ENCODE measurements at places on chromosomes 3 and 15. TPM values are rescaled to one million over a fixed set of nuclear protein-coding genes. Genes with fewer than 3 reads are reported as not detected.

DNA sequence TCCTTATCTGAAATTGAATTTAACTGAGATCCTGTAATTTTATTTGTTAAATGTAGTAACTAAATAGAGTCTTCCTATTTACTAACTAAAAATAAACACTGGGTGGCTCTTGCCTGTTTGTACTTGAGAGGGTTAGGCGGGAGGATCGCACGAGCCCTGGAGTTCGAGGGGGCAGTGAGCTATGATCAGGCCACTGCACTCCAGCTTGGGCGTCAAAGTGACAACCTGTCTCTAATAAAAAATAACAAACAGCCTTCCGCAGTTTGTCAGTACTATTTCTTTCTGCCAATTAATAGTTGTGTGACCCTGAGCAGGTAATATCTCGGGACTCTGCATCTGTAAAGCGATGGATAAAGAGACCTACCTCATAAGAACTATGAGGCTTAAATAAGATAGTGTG is 768 bp upstream of the PDE12 start:
- peak overlapping the region; percentile 99 for H3K27ac ChIP-seq
- no peak for DNase-seq
- no peaks in the 10 kb centered on the region for H3K27me3 ChIP-seq
- H3K4me3 ChIP-seq, result peak overlapping the region; percentile 75
- H3K4me1 ChIP-seq, result peaks cover 5% of the 10 kb centered on the region

DNA sequence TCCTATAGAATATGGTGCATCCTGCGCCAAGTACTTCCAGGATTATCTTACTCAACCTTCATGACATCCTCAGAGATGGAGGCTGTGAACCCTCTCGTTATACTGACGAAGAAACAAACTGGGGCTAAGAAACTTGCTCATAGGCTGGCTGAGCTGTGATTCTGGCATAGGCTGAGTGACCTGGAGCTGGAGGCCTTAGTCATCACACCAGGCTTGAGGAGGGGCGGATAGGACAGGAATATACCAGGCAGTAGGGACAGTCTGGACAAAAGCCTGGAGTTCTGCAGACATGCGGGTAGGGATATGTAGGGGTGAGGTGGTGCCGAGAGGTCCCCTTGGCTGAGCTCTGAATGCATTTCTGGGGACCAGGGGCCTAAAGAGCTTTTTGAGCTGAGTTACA is 18.1 kb downstream of the HEMK1 start:
- H3K27ac ChIP-seq, result no peak overlapping the region
- H3K36me3 ChIP-seq, result peaks cover 4% of the 10 kb centered on the region
- H3K4me1 ChIP-seq, result peaks cover 25% of the 10 kb centered on the region
- no peak overlapping the region for H3K4me3 ChIP-seq
- no peaks in the 10 kb centered on the region for H3K27me3 ChIP-seq

DNA sequence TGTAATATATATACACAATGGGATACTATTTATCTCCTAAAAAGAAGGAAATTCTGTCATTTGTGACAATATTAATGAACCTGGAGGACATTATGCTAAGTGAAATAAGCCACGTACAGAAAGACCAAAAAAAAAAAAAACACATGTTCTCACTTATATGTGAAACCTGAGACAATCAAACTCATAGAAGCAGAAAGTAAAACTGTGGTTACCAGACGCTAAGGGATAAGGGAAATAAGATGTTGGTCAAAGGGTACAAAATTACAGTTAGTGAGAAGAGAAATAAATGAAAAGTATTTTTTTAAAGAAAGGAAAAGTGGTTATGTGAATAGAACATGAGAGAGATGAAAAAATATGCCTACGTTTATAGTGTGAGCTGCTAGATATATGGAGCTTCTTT is 101.1 kb downstream of the CPNE4 start:
- no peak for DNase-seq
- H3K27ac ChIP-seq, result no peak overlapping the region
- no peak overlapping the region for H3K4me3 ChIP-seq
- H3K4me1 ChIP-seq, result no peaks in the 10 kb centered on the region
- H3K27me3 ChIP-seq, result no peaks in the 10 kb centered on the region

- no peak for DNase-seq
- H3K4me3 ChIP-seq, result peak overlapping the region; percentile 91
- H3K27me3 ChIP-seq, result no peaks in the 10 kb centered on the region
- H3K4me1 ChIP-seq, result peaks cover 62% of the 10 kb centered on the region
Observed at GRCh38 chr3:71062037-71062932, 521.2 kb downstream of the FOXP1 start.

DNAH1 gene
- polyA plus RNA-seq, result 0.70 TPM
